NCI-H2029 treated with DMSO at 0.1 percent for 48 hours (cell line): ENCODE measurements at places on chromosomes 3 and 15.

DNA sequence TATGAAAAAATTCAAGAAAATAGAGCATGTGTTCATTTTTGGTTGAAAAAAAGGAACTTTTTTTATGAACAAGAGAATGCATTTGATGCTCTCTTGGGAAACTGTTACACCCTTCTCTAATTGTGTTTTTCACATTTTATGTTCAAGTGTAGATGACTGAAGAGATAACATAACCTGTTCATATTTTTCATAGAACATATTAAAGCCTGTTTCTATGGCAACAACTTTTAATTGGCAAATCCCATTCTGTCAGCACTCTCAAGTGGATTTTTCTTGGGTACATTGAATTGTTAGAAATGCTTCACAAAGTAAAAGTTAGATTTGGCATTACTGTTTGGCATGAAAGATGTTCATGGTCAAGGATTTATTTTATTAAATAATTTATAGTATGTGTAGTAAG lies 117.5 kb downstream of the MBNL1 start:
- no peak for DNase-seq

GRCh38 chr3:163672954-163673353 lies 1405.3 kb downstream of the SI start:
- no peak for DNase-seq

GRCh38 chr15:95604634-95605036 lies 725.9 kb upstream of the NR2F2 start:
- DNase-seq, result no peak

DNA sequence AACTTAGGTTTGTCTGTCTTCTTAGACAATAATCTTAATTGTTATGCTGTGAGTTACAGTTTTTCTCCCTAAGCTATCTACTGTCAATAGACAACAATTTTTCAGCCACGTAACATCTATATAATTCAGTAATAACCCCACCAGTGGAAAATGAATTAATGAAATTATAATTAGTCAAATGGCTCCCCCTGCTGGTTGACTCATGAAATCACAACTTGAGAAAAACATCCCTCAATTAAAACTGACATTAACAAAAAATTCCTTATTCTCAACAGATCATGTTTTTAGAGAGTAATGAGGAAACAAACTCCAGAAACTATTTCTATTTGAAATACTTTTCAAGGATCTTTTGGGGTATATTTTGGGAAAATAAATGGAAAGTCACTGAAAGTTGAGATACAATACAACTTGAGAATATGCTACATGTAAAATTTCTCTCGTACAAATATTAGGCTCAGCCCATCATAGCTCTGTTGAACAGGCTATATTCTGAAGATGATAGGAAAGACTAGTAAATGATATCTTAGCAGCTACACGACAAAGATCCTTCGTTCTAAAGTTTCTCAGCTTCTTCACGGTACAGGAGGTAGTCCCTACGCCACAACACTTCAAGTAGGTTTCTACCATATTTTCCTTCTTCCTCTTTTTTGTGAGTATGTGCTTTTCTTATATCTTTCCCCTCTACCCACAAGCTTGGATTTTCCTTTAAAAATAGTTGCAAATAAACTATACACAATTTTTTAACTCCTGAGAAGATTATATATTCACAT lies 20.7 kb downstream of the PPP1R2 start:
- DNase-seq, result peak; percentile 14

DNA sequence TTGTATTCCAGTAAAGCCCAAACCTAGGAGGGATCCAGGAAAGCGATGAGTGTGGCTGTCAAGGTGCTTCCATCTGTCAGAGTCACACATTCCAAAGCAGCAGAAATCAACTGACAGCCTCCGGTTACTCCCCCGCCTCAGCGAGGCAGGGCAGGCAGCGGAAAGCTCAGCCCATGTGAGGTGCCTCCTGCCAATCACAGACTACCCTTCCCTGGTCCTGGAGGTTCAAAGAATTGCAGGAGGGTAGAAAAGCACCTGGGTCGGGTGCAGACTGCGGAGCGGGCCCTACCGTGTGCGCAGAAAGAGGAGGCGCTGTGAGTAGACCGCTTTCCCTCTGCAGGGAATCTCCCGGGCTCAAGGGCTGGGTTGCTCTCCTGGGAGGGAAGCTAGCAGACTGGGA lies at the start of gene UPK1B:
UPK1B (plus strand) TSS at position 274 of the 400 bp plus-strand sequence. CDS start 13,144 bp downstream, outside the sequence.
- no peak for DNase-seq

DNA sequence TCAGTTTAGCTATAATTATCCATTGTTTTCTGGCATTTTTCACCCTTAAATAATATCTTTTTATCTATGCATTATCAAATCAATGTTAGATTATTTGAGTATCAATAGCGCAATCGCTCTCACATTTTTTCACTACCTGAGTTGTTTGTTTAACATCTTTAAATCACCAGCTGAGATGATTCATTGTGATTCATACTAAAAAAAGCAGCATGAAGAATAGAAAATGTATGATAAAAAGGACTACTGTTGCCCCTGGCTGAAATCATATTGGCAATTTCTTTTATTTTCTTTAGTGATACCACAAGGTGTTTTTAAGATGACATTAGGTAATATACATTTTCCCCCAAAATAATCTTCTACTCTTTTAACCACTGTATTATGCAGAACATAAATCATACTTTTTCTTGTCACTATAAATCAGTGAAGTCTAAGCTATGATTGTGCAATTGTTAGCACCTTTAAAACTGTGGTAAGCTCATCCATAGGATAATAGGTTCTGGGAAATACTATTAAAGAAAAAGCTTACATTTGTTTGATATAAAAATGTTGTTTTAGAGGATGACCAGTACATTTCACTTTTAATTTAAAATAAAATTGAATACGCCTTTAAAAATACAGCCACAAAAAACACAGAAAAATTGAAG lies 889.1 kb downstream of the NAALADL2 start:
- no peak for DNase-seq

DNA sequence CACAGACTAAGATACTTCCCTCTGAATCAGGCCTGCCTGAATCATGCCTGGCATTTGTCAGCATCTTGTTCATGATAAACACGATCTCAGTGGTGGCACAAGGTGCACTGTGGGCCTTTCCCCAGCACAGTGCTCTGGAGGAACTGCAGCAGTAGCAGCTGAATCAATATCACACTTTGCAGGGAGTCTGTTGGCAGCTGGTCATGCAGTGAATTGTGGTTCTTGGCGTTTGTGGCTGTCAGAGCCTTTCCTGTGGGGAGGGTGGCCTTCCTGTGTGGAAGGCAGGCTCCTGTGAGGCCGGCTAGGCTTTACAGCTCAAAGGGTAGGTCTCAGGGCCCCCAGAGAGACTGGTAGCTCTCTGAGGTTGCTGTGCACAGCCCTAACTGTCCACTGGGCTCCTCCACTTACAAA lies 54.4 kb upstream of the TLE3 start:
- DNase-seq, result no peak

DNA sequence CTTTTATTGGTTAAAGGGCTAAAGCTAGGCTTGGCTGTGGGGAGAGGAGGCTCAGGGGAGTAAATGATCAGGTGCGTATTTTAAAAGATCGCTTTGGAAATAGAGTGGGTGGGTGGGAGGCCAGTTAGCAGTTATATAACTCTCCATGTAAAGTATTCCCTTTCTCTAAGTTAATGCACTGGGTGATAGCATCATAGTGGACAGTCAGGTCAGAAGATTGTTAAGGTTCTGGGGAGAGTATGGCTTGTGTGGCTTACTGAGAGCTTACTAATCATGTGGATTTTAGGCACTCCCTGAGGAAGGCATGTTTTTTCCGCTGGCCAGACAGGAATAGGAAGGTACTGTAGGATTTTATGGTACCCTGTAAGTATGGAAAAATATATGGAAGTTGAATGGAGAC lies 6.3 kb upstream of the EIF3J start:
- no peak for DNase-seq

DNA sequence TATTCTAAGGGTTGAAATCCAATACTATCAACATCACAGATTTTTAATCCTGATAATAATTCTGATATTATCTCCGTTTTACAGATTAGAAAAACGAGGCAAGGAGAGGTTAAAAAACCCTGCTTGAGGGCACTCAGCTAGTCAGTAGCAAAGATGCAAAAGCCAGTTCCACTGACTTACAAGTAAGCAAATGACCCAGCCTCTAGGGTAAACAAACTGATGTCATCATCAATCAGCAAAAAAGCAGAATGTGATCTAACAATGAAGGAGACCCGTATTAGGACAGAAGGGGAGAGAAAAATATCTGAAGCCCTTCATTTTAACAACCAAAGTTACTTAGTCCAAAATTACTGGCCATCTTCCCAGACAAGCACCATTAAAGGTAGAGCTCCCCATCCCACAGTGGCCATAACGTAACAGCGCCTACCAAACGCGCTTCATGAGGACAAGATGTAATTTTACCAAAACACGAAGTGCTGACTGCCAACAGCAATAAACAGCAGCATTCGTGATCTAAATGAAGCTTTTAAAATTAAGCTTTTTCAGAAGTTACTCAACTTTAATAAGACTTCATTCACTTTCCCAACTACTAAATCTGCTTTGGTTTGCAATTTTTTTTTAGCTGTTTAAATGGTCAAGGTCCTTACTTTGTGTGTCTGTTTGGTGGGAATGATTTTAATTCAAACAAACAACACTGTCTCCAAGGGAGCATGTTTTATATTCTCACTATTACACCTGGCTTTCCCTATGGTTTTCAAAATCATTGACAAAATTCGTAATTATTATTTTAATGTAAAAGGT lies 176.6 kb downstream of the OSBPL10 start:
- no peak for DNase-seq

DNA sequence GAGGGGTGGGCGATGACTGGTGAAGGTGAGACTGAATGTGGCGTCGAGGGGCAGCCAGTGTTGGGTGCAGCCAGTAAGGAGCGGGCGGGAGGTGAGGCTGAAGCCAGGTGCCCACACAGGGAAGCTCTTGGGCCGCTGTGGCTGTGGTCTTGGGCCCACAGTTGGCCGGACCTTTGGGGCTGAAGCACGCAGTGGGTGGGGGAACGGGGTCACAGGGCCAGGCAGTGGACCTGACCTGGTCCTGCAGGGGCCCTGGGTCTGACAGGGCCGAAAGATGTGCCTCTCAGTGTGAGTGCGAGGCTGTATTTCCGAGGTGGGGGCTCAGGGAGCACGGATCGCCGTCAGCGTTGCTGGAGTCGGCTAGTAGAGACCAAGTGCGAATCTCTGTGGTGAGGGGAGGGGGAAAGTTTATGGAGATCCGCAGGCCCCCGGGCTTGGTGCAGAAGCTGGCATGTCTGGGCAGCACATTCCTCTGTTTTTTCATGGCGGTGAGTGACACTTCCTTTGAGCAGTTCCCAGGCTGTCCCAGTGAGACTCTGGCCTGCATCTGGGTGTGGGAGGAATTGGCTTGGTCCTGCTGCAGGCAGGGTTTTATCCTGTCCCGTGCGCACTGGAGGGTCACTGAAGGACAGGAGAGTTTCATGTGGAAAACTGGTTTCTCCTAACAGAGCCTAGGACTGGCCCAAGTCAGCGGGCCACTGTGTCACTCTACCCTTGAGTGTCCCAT lies 100.8 kb downstream of the TMEM266 start:
- DNase-seq, result no peak

- DNase-seq, result no peak
These were observed 84.1 kb upstream of the SPRED1 start for GRCh38 chr15:38168467-38169070.

DNA sequence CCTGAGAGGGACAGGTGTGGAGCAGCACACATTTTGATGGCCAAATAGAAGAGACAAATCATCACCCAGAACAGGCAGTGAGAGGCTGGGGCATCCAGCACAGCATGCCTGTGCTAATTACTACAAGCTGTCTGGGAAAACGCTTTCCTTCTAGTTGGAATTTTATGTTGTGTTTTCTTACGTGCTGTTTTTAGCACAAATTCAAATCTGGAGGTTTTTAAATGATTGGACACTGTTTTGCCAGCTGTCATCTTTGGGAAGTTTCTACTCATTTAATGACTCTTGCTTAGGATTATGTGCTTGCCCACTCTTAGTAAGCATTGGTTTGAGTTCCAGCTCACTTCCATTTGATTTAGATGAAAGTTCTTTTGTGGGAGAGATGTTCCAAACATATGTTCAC lies 43.5 kb downstream of the EAF1 start:
- no peak for DNase-seq

- DNase-seq, result no peak
These were observed 52.1 kb downstream of the TGFBR2 start for GRCh38 chr3:30658328-30659052.

GRCh38 chr15:99702895-99703602 lies 30.2 kb downstream of the LYSMD4 start:
- no peak for DNase-seq

DNA sequence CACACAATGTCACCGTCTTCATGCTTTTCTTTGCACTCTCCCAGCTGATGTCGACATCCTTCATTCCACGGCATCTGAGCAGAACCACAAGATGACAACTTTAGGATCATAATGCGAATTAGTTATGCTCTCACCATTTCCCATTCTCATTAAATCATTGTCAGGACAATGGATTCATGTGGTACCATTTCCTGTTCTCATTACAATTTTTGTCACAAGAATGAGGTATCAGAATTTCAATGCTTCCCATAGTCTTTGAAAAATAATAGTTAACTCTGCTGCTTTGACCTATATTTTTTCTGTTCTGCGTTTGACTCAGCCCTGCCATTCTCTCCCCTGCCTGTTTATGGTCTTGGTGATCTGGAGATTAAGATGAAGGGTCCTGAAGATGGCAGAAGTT lies 175.7 kb upstream of the MDFIC2 start:
- DNase-seq, result no peak

GRCh38 chr3:5165698-5166097 lies 21.8 kb upstream of the EDEM1 start:
- peak; percentile 19 for DNase-seq

DNA sequence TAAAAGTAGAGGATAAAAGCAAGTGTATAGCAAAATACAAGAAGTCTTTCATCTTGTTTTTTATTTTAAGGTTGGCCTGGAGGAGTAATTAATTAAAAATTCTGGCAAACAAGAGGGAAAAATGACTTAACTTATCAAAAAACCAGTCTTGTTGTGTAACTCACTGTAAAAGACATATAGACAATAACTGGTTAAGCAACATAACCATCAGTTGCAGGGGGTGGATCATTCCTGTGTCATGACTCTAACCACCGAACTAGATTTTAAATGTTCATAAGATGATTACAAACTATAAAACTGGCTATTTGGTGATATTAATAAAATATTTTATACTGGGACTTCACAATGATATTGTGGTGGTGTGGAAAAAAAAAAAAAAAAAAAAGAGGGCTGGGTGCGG lies 130.6 kb downstream of the STAG1 start:
- no peak for DNase-seq

DNA sequence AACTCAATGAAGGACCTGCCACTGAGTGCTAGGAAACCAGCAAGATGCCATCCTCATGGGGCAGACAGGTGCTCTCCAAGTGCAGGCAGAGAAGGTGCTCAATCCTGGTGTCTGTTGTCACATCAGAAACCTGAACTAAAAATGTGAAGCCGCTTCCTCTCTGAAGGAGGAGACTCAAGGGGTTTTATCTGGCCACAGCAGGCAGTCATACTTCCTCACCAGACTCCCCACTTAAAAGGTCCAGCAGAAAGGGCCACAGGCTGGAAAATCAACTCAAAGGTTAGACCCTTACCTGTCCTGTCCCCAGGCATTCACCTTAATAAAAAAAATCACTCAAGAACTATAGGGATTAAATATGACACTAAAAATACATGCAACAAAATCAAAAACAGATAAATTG lies 4.8 kb downstream of the CCDC12 start:
- no peak for DNase-seq

GRCh38 chr3:103389356-103389755 lies 954.5 kb downstream of the ZPLD1 start:
- no peak for DNase-seq
